Gastroesophageal sphincter (tissue), 4 donors: ENCODE measurements at places on chromosomes 2 and 18. TPM values are rescaled to one million over a fixed set of nuclear protein-coding genes. Genes with fewer than 3 reads are reported as not detected.

- no peak for ATAC-seq
These were observed 8.4 kb downstream of the ASB1 start for GRCh38 chr2:238434846-238435751.

DNA sequence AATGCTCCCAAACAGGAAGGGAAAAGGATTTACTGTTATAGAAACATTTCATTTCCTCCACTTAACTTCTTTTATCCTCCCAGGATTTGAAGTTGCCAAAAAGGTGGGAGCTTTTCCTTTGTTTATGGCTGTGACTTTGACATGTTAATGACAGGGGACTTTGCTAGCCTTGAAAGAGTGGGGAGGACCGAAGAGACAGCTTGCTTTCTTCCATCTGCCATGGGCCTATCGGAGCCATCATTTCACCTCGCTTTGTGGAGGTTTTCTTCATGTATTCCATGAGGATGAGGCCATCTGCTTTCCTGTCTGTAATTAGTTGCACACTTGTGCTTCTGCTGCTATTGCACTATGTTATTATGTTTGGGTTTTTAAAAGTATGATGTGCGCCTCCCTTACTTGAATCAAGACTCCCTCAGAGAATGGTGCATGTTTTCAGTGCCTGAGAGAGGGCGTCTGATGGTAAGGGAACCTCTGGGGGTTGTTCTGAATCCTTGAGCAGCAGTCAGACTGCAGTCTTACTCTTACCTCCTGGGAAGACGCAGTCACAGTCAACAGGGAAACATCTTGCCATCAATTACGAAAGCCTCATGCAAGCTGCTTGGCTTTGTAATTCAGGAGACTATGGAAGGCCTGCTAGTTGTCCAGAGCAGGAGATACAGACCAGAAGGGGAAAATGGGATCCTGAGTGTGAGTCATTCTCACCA lies 173.3 kb upstream of the MGAT5 start:
- no peak for ATAC-seq

The HOXD13 gene
- total RNA-seq: not detected

- ATAC-seq: no peak
These were observed 130.4 kb downstream of the TTC27 start for GRCh38 chr2:32758232-32758631.

DNA sequence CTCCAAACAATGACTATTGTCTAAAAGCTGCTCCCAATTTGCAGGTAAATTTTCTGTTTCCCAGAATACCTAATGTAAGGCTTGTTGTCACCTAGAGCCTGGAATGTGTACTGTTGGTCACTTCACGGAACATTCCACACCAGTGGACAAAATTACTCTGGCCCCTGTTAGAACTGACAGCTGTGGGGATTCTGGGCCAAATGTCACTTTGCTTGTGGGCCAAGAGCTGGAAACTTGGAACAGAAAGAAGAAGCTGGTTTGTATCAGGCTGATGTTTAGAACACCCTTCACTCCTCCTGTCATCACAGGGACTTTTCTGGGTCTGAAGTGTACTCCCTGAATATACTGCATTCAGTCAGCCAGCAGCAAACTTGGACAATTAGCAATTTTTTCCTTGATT lies 495.6 kb upstream of the SYT4 start:
- ATAC-seq: peak; percentile 28

The CDK15 gene
- total RNA-seq: 1.7 TPM

GRCh38 chr2:223619486-223620129 lies 17.4 kb upstream of the SCG2 start:
- no peak for ATAC-seq

The TUBA4A gene
- total RNA-seq: 33.2 TPM

DNA sequence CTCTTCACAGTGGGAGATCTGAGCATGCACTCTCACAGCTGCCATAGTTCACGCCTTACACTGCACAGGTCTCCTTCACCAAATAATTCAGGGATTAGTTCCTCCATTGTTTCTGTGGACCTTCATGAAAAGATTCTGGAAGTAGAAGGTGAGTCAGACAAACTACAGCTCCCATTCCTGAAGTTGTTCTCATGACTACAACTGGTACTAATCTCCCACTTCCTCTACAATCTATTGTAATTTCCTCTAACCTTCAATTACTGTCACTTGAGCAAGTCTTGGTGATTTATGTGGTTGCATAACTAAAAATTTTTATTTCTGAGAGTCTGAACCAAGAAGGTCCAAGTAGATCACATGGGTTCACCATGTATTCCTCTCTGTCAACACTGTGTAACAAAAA lies 128.7 kb downstream of the XIRP2 start:
- no peak for ATAC-seq

The AUP1 gene
- total RNA-seq: 62.7 TPM

The CCDC74B gene
- 4.8 TPM for total RNA-seq

The SKA1 gene
- 0.13 TPM for total RNA-seq

GRCh38 chr2:119422360-119423107 lies 9.1 kb upstream of the TMEM37 start:
- no peak for ATAC-seq

The SRD5A2 gene
- not detected for total RNA-seq

DNA sequence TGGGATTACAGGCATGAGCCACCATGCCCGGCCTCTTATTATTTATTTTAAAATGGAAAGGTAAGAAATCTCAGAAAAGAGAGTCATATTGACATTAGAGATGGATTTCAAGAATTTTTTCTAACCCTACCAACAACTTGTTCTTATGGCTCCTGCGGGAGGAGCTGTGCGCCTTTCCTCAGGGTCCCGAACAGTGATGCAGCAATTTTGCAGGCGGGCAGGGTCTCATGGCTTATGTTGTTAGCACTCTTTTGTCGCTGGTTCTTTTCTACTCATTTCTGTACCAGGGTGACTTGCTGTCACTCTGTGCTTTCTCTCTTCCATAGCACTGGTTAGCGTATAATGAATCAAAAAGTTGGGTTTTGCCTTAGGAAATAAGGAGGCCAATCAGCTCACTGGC lies 148.8 kb upstream of the DLGAP1 start:
- no peak for ATAC-seq

GRCh38 chr18:23330423-23330822 lies 122.7 kb upstream of the RIOK3 start:
- ATAC-seq: no peak

DNA sequence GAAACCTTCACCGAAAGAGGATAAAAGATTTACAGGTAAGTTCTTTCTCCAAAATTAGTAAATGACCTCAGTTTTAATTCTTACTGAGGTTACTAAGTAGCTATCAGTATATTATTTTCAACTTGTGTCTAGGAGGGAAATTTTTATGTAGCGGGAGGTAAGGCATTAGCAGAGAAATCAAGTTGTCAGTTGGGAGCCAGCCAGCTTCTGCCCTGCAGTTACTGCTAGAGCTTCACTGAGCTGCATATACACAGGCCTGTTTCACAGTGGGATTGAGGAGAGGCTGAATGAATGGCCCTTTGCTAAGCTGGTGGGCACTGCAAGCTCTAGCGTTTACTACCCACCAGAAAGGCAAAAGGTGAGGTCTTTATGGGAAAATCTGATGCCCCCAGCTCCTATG lies 105.7 kb downstream of the ACAA2 start:
- ATAC-seq: no peak

GRCh38 chr2:11465485-11466306 lies at the start of gene E2F6:
TSS of gene E2F6 (minus strand) at chr2:11466161. CDS start at chr2:11465879, 282 bp downstream.
- ATAC-seq: peak; percentile 96

The IL1F10 gene
- not detected for total RNA-seq

The SATB2 gene
- total RNA-seq: 2.2 TPM

DNA sequence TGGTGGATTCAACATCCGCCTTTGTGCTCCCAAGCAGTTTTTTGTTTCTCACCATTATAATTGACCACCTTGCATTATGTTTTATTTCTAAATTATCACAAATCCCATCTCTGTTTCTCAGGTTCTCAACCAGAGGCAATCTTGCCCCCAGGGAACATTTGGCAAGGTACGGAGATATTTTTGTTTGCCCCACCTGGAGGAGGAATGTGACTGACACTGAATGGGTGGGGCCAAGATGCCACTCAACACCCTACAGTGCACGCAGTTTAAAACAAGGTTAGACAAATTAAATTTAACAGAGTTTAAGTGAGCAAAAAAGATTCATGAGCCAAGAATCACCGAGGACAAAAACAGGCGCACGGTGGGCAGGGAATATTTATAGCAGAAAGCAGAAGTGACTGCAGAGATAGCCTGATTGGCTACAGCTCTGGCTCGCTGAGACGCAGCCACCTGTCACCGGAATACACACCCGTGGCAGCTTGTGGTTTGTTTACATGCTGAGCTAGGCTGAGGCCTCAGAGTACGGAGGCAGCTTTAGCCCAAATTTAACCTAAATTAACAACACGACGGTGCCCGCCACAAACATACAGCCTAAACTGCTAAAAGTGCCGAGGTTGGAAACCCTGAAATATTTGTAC lies 150.0 kb upstream of the ALKAL2 start:
- no peak for ATAC-seq
